ENCODE measurements at places on chromosomes 1 and 21. TPM values are rescaled to one million over a fixed set of nuclear protein-coding genes. Genes with fewer than 3 reads are reported as not detected.

RGS1 gene
- total RNA-seq, result 154 TPM

PRAMEF4 gene
- total RNA-seq, result not detected

ERICH3 gene
- total RNA-seq, result 0.46 TPM

KRTAP19-6 gene
- total RNA-seq, result not detected

MAST2 gene
- 26.4 TPM for total RNA-seq

S100B gene
- not detected for total RNA-seq

OLFML3 gene
- 0.32 TPM for total RNA-seq
